ENCODE measurements at places on chromosomes 1 and 21.

- peak; percentile 42 for DNase-seq
- H3K4me1 ChIP-seq: peaks cover 25% of the 10 kb centered on the region
- no peaks in the 10 kb centered on the region for H3K27me3 ChIP-seq
- no peaks in the 10 kb centered on the region for H3K36me3 ChIP-seq
- peak overlapping the region; percentile 62 for H3K4me3 ChIP-seq
- no peak overlapping the region for H3K27ac ChIP-seq
Observed at GRCh38 chr1:18955441-18956192, 859 bp downstream of the IFFO2 start.

DNA sequence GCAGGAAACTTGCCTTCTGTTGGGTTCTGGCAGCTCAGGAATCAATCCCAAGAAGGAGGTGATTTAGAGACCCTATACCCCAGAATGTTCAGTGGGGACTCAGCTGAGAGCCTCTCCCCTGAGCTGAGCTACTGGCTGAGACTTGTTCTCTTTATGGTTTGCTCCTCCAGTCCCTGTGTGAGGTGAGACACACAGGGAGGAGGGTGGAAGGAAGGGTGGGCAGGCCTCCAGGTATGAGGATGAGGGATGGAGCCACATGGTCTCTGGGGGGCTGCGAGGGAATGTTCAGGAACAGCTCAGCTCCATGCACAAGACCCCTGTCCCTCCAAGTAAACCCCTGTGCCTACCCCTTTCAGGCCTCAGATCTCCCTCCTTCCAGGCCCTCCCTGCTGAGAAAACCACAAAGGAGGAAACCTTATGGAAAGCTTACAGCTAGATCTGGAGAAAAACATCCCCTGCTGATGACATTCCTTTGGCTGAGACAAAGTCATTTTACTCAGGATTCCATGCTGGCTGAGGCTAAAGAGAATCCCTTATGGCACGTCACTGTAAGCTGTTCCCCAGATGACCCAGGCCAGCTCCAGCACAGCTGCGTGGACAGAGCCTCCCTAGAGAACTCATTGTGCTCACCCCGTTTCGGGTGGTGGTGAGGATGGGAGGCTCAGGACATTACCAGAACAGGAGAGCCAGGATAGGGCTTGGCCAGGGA, 91.5 kb upstream of the IPO9 start:
- H3K4me3 ChIP-seq: no peak overlapping the region
- peak overlapping the region; percentile 36 for H3K27ac ChIP-seq
- no peaks in the 10 kb centered on the region for H3K27me3 ChIP-seq
- H3K4me1 ChIP-seq: peaks cover 11% of the 10 kb centered on the region
- H3K36me3 ChIP-seq: no peaks in the 10 kb centered on the region
- no peak for DNase-seq

GRCh38 chr1:179105393-179105792, 23.5 kb downstream of the TOR3A start:
- no peaks in the 10 kb centered on the region for H3K4me1 ChIP-seq
- H3K27ac ChIP-seq: no peak overlapping the region
- DNase-seq: no peak

GRCh38 chr1:154405747-154406571, 816 bp downstream of the IL6R start:
- no peaks in the 10 kb centered on the region for H3K36me3 ChIP-seq
- peak; percentile 73 for DNase-seq
- no peaks in the 10 kb centered on the region for H3K27me3 ChIP-seq
- H3K4me1 ChIP-seq: peaks cover 30% of the 10 kb centered on the region
- H3K4me3 ChIP-seq: peak overlapping the region; percentile 77

DNA sequence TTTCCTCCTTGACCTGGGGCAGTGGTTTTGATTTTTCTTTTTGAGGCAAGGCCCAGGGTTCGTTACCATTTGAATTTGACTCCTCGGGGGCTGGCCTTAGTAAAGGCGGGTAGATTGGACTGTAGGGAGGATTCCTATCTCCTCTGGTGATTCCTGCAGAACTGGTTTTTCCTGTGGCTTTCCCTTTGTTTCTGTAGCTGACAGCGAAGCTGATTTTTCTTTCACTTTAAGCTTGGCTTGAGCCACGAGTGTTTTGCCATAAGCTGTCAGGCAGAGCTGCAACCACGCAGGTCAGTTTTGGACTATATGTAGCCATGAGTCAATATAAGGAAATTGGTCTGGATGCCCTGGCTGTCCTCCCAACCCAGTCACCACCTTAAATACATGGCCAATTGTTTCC, 28.7 kb upstream of the KCNJ15 start:
- H3K36me3 ChIP-seq: no peaks in the 10 kb centered on the region
- H3K4me3 ChIP-seq: no peak overlapping the region
- DNase-seq: no peak
- no peaks in the 10 kb centered on the region for H3K4me1 ChIP-seq

DNA sequence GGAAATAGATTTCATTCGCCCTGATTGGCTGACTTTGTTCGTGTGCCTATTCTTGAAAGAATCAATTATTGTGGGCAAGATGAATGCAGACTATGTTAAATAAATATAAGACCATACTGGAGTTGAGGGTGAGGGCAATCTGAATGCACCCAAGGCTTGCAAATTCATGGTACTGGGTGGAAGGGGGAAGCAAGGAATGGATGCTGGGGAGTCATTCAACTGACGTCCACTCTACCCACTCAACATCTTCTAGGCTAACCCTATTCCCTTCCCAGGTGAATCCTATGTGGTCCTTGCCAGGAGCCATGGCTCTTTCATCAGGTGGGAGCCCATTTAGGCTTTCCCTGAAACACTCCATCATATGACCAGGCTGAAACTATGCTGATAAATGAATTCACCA, 5.7 kb upstream of the CYP4B1 start:
- no peaks in the 10 kb centered on the region for H3K27me3 ChIP-seq
- DNase-seq: no peak
- no peak overlapping the region for H3K27ac ChIP-seq
- no peak overlapping the region for H3K4me3 ChIP-seq
- peaks cover under 1% of the 10 kb centered on the region for H3K4me1 ChIP-seq

DNA sequence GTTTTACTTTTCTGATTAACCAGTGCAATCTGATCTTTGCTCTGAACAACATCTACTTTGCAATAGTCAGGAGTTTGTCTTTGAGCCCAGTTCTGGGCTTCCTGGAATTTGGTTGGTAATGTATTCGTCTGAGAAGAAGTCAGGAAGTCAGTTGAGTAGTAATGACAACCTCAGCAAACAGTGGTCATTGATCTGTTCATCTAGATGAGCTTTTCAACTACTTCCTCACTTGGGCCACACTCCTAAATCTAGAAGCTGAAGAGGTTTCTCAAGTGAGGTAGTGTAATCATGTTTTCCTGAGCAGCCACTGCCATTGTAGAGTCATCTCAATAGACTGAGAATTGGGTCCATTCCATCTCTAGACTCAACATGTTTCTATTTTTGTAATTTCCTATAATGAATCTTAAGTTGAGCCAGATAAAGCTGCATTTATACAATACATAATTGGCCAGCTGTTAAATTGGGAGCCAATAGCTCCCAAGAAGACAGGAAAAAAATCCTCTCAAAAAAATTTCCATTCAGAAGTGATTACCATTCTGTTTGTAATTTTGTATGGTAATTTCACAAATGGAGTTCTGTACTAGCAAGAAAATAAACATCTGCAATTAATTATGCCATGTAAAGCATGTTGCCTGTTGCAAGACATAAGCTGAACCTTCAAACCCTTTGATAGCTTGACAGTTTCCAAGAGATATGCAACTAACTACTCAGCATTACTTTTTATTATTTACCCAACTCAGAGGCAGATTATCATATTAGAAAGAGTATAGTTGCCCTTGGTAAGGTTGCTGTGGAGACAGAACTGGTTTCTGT, 49.6 kb downstream of the WDR64 start:
- no peaks in the 10 kb centered on the region for H3K36me3 ChIP-seq
- H3K4me1 ChIP-seq: no peaks in the 10 kb centered on the region
- DNase-seq: no peak
- no peak overlapping the region for H3K4me3 ChIP-seq
- no peaks in the 10 kb centered on the region for H3K27me3 ChIP-seq
- no peak overlapping the region for H3K27ac ChIP-seq

GRCh38 chr21:37257967-37258877, 8.9 kb downstream of the VPS26C start:
- no peaks in the 10 kb centered on the region for H3K27me3 ChIP-seq
- H3K36me3 ChIP-seq: no peaks in the 10 kb centered on the region
- peak; percentile 71 for DNase-seq
- H3K4me1 ChIP-seq: no peaks in the 10 kb centered on the region

- H3K4me1 ChIP-seq: peaks cover 83% of the 10 kb centered on the region
- H3K36me3 ChIP-seq: no peaks in the 10 kb centered on the region
- no peak for DNase-seq
- peak overlapping the region; percentile 92 for H3K27ac ChIP-seq
- H3K27me3 ChIP-seq: no peaks in the 10 kb centered on the region
Observed at GRCh38 chr1:19441048-19441780, 44.1 kb downstream of the CAPZB start.

DNA sequence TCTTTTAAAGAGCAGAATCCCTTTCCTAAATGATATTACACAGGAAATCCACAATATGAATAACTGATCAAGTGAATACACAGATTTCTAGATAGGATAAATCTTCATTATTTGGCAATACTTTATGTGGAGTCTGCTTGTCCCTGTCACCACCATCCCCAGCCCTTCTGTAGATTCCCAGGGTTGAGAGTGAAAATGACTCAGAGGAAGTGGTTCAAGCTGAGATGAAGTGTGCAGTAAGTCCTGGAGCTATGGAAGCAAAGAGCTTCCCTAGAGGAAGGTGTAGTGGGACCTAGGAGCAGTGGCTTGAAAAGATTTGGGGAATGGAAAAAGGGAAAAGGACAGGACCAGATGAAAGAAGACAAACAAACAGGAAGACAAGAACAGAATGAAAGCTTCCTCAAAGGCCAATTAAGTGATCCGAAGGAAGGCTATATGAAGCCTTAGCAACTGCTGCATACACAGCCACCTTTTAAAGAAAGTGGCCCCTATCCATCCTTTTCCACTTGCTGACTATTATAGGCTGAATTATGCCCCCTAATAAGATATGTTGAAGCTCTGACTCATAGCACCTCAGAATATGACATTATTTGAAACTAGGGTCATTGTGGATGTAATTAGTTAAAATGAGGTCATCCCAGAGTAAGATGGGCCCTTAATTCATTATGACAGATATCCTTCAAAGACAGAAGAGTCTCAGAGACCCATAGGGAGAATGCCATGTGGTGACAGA, 96.5 kb upstream of the CAMK1G start:
- no peaks in the 10 kb centered on the region for H3K4me1 ChIP-seq
- DNase-seq: no peak
- no peaks in the 10 kb centered on the region for H3K36me3 ChIP-seq
- no peak overlapping the region for H3K4me3 ChIP-seq
- no peak overlapping the region for H3K27ac ChIP-seq

DNA sequence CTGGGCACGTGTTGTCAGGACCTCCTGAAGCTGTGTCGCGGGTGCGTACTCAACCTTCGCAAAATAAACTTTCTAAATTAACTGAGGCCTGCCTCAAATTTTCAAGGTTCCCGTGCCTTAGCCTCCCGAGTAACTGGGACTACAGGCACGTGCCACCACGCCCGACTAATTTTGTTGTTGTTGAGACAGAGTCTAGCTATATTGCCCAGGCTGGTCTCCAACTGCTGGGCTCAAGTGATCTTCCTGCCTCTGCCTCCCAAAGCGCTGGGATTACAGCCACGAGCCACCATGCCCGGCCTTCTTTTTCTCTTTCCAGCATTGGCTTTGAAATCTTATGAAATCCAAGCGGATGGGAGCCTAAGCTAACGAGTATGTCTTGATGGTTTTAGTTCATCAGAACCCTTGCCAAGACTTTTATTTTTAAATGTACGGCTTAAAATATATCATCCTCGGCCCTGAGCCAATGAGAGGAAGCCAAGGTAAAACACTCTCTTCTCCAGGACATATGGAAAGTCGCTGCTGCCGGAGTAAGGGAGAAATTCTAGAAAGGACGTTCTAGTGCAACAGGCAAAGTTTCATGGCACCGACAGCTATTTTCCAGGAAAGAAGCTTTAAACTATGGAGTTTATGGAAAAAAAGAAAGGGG, 12.7 kb upstream of the ERVH48-1 start:
- no peak for DNase-seq
- H3K4me3 ChIP-seq: no peak overlapping the region
- no peaks in the 10 kb centered on the region for H3K36me3 ChIP-seq
- peaks cover 5% of the 10 kb centered on the region for H3K4me1 ChIP-seq
- no peak overlapping the region for H3K27ac ChIP-seq

- H3K4me3 ChIP-seq: no peak overlapping the region
- H3K4me1 ChIP-seq: no peaks in the 10 kb centered on the region
- no peak overlapping the region for H3K27ac ChIP-seq
- no peak for DNase-seq
- no peaks in the 10 kb centered on the region for H3K27me3 ChIP-seq
- no peaks in the 10 kb centered on the region for H3K36me3 ChIP-seq
Observed at GRCh38 chr1:6338695-6339094, 54.9 kb downstream of the ACOT7 start.

DNA sequence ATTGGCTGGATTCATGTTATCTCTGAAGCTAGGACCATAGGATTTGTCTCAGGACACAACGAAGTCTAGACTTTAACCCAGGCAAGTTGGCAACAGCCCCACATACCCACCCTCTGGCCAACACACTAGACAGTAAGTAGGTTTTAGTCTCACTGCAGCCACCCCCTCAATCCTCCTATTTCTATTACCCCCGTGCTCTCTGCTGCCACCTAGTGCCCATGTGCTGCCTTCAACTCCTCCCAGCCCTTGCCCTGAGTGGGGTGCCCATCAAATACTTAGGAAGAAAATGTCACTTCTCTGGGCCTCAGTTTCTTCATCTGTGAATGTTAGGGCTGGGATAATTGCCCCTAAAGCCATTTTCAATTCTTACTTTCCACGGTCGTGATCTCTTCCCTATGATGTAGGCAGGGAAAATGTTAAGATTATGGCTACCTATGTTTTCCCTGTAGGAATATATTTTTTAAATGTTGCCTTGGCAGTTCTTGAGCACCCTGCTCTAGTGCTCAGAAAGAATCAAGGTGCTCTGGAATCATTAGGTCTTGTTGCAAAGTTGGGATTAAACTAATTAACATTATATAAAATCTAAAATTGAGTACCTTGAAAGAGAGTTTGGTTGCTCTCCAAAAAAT, 213.0 kb downstream of the LMX1A start:
- H3K36me3 ChIP-seq: no peaks in the 10 kb centered on the region
- DNase-seq: peak; percentile 43
- no peak overlapping the region for H3K4me3 ChIP-seq
- H3K27ac ChIP-seq: no peak overlapping the region
- H3K4me1 ChIP-seq: no peaks in the 10 kb centered on the region
- H3K27me3 ChIP-seq: no peaks in the 10 kb centered on the region

Data from testis (tissue), 5 donors.